Tongue (tissue), 3 donors: ENCODE measurements at places on chromosomes 12 and 14. TPM values are rescaled to one million over a fixed set of nuclear protein-coding genes. Genes with fewer than 3 reads are reported as not detected.

GRCh38 chr12:124653169-124653931 lies 85.9 kb upstream of the NCOR2 start:
- no peak for DNase-seq

DNA sequence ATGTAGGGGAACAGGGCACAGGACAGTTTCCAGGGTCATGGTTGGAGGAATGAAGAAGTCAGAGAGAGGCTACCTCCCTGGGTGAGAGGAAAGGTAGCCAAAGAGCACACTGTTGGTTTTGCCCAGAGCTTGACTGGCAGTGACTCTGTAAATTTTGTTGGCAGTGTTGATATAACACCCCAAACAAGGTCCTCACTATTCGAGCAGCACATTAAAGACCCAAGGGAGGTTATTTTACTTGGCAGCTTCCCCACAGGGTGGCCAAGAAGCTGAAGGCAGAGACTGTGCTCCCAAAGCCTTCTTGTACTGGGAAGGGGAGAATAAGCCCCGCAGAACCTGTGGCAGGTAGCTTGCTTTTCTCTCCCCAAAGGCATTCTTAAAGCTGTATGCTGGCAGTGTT lies 40.6 kb downstream of the WSCD2 start:
- peak; percentile 61 for DNase-seq

Gene RPS26
- 541 TPM for total RNA-seq

GRCh38 chr14:68961781-68962584 lies 17.1 kb downstream of the ACTN1 start:
- no peak for DNase-seq

Gene CD69
- 4.6 TPM for total RNA-seq

Gene FZD10
- 10.1 TPM for total RNA-seq

Gene CLEC4A
- 1.9 TPM for total RNA-seq

GRCh38 chr14:71050227-71050823 lies 143.1 kb downstream of the PCNX1 start:
- DNase-seq: no peak

Gene IGF1
- 72.9 TPM for total RNA-seq

Gene IFNG
- 0.51 TPM for total RNA-seq

DNA sequence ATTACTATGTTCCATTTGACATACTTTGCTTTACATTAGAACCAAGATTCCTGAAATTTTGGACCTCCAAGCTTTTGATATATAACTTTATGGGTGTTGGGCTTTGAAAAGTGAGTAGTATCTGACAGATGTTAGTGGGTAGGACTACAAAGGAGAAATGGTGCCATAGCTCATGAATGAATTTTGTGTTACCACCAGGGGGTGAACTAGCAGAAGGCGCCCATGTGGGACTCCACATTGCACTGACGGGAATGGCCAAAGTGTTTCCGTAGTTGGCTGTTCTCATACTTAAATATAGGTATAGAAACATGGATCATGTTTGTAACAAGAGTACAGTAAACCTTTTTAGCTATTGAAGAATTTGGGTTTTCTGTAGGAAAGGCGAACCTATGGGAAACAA lies 337.5 kb downstream of the FLRT2 start:
- DNase-seq: no peak

DNA sequence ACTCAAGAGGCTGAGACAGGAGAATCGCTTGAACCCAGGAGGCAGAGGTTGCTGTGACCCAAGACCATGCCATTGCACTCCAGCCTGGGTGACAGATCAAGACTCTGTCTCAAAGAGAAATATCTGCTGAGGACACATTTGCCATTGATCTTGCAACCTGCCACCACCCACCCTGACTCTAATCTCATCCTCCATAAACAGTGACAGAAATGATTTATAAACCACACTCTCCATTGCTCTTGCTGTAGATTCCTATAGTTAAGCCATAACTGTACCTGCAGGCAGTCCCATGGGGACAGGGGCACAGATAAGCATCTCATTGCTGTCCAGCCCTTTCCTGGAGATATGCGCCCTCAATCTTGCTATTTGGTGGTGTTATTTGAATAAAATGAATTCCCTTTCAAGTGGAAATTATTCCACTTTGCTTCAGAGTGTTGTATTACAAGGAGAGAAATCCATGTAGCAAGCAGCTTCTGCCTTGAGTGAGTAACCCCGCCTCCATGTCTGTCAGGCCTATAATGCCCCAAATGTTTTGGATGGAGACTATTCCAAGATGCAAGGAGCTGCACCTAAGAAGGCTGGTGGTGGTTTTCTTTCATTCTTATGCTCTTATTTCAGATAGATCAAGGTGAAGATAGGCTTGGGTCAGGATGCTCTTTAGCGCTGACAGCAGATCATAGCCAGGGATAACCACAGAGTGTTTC lies 3.0 kb upstream of the ZDHHC22 start:
- DNase-seq: no peak

- no peak for DNase-seq
Measured at GRCh38 chr14:79704041-79704807, 507.1 kb downstream of the DIO2 start.

Gene KNTC1
- total RNA-seq: 28.5 TPM

Gene E2F7
- 7.1 TPM for total RNA-seq

DNA sequence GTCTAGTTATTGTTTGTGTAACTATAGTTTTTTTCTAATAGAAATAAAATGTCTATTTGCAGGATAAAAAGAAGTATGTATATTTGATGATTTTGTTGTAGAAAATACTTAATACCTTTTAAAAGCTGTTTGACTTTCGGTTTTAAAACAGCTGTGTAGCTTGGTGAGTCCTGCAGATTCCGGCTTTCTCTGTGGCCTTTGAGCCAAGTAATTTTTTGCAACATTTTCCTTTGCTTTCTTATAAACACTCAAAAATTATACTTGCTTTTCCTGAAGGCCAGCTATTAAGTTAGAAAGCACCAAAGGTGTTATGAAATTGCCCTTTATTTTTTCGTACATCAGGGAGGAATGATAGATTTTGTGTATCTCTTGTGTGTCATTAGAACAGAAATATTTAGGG lies 63.6 kb downstream of the CRADD start:
- peak; percentile 14 for DNase-seq

DNA sequence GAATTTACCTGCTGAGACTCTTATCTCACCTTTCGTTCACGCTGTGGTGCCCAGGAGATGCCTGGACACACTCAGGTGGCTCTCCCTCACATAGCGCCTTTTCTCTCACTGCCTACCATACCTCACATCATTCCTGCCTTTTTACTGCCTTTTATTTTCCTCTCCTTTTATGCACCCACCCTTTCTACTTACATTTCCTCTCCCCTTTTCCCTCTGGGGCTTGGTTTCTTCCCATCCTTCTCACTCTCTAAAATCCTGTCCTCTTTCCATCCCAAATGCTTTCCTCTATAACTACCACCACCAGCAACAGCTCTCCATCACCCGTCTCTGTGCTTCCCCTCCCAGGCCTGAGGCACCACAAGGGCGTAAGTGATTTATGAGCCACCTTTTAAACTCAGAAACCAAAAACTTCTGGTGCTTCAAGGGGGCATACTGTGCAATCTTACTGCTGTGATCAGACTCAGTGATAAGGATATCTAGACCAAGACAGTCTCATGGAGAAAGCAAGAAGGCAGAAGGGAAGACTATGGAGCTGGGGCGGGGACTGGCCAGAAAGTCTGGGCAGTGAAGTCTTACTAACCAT lies 32.7 kb upstream of the SMUG1 start:
- DNase-seq: no peak

DNA sequence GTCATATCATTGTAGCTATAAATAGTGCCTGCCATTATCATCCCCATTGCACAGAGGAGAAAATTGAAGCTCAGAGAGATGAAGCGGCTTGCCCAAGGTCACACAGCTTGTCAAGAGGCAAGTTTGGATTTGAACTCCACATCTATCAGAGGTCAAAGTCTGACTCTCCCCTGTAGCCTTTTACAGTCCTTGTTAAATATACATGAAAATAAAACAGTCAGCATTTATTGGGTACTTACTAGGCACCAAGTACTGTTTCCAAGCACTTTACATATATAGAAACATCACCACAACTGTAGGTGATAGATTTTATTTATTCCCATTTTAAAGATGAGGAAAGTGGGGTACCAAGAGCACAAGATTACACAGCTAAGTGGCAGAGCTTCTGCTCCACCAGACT lies 67.2 kb downstream of the WSCD2 start:
- no peak for DNase-seq

- DNase-seq: no peak
Measured at GRCh38 chr12:71556875-71557274, 106.8 kb downstream of the ZFC3H1 start.

DNA sequence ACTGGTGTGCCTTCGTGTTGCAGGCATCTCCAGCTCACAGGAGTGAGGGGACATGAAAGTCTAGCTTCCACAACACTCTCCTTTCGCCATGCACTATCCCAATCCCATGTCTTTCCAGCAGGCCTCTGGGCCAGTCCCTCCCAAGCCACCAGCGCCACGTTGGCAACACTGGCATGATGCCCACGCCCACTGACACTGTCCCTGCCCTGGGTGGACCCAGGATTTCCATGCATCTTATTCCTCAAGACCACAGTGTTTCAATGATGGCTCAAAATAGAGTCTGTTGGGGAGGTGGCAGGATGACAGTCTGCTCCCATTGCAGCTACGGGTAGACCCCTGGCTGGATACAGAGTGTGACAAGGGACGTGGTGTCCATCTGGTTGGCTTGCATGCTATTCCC lies 2.3 kb downstream of the SP7 start:
- DNase-seq: no peak

Gene KRT8
- 42.0 TPM for total RNA-seq

Gene FGD6
- 21.4 TPM for total RNA-seq

Gene HOXC12
- not detected for total RNA-seq

- no peak for DNase-seq
Measured at GRCh38 chr14:59199205-59199604, 10.7 kb downstream of the DAAM1 start.

GRCh38 chr12:34214011-34214410 lies 191.7 kb downstream of the ALG10 start:
- DNase-seq: no peak

Gene SRRM4
- total RNA-seq: 0.31 TPM

Gene STAC3
- total RNA-seq: 310 TPM

Gene AKT1
- 198 TPM for total RNA-seq

DNA sequence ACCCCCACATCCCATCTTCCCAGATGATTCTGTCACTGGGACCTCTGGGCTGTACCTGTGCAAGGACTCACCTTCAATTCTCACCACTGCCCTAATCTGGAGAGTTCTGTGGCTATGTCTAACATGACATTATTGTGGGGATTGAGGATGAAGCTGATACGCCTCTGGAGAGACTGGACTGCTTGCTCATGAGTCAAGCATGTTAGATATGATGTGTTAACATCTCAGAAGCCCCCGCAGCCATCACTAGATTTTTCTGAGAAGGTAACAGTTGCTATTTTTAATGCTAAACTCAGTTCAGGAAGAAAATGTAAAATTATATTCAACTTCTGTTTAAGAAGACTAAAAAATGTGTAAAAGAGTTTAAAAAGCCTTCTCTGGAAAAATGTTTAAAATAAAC lies 25.7 kb downstream of the JKAMP start:
- no peak for DNase-seq

DNA sequence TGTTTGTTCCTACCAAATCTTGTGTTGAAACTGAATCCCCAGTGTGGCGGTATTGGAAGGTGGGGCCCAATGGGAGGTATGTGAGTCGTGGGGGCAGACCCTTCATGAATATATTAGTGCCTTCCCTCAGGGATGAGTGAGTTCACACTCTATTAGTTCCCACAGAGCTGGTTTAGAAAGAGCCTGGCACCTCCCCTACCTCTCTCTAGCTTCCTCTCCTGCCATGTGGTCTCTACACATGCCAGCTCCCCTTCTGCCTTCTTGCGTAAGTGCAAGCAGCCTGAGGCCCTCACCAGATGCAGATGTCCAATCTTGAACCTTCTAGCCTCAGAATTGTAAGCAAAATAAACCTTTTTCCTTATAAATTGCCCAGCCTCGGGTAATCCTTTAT lies 105.8 kb downstream of the SPTSSA start:
- DNase-seq: no peak

Gene OR4E2
- not detected for total RNA-seq

- DNase-seq: no peak
Measured at GRCh38 chr12:45623221-45623620, 106.3 kb upstream of the ARID2 start.

DNA sequence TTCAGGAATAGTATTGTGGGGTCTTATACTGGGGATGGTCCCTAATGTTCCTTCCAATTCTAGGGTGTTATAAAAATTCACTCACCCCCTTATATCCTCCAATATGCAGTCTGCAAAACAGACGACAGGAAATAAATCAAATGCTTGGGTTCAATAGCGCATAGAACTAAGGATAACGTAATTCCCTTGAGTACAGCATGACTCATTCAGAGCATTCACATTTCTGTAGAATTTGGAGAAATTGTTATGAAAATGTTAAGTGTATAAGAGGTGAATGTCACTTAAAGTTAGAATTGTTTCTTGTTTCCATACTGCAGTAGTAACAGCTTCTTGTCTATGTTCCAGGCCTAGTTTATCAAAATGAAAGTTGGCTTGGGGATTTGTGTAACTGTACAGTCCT lies 271.4 kb downstream of the RPS29 start:
- DNase-seq: peak; percentile 8

DNA sequence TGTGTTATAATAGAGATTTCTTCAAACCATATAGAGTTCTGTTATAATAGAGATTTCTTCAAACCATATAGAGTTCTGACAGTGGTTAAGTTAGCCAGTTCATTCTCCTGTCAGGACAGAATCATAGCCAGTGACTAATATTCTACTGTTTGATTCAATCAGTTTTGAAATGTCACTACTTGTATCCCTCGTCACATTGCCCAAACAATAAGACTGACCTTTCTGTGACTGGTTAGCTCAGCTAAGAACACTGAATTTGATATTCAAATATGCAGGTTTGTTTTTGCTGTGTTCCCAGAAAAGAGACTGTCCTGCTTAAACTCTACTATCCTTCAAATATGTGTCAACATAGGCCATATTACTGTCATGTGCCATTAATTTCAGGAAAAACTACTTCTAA lies 74.4 kb downstream of the ALG10B start:
- no peak for DNase-seq

Gene CISTR
- total RNA-seq: not detected

- DNase-seq: no peak
Measured at GRCh38 chr12:10215436-10215835, 2.8 kb downstream of the GABARAPL1 start.

DNA sequence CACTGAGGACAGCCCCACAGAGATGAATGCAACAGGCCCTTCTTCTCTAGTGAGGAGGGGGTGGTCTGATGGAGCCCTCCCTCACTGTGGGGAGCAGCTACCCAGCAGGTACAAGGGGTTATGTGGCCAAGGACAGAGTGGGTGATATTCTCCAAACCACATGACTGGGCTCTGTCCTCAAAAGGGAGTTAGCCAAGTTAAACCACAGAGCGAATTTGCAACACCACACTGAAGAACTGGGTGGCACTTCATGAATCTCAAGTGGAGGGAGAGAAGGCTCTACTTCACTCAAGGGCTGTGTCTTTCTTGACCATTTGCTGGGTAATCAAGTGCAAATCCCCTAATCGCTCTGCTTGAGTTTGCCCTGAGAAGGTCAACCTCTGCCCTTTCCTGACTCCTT lies 12.5 kb downstream of the GPR68 start:
- no peak for DNase-seq

- no peak for DNase-seq
Measured at GRCh38 chr12:57355734-57356133, 75.1 kb downstream of the R3HDM2 start.
